ENCODE measurements at places on chromosomes 2 and 18.

DNA sequence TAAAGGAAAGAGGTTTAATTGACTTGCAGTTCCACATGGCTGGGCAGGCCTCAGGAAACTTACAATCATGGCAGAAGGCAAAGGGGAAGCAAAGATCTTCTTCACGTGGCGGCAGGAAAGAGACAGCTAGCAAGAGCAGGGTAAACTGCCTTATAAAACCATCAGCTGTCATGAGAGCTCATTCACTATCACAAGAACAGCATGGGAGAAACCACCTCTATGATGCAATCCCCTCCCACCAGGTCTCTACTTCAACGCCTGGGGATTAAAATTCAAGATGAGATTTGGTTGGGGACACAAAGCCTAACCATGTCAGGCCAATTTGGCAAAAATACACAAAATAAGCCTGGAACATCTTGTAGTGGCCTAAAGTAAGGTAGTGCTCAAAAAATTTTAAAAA, 152.6 kb downstream of the COL6A3 start:
- DNase-seq = no peak

DNA sequence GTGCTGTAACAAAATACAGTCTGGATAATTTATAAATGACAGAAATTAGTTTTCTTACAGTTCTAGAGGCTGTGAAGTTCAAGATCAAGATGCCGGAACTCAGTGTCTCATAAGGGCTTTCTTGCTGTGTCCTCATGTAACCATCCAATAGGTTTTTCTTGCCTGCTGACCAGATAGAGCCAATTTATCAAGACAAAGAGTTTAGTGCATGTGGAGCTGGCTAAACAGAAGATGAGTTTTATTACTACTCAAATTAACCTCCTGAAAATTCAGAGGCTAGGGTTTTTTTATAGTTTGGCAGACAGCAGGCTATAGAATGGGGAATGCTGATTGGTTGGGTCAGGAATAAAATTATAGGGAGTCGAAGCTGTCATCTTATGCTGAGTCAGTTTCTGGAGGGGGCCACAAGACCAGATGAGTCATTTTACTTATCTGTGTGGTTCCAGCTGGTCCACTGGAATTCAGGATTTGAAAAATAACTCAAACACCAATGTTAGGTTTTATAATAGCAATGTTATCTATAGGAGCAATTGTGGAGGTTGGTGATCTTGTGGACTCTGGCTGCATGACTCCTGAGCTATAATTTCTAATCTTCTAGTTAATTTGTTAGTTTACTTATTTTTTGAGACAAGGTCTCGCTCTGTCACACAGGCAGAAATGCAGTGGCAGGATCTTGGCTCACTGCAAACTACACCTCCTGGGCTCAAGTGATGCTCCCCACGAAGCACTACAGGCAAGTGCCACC, 3.2 kb upstream of the PDK1 start:
- DNase-seq = no peak

GRCh38 chr18:57855551-57855950, 52.4 kb upstream of the ATP8B1 start:
- DNase-seq = no peak

- DNase-seq = no peak
These were observed 9.0 kb downstream of the RNF144A start for GRCh38 chr2:6926071-6926732.

- peak; percentile 66 for DNase-seq
These were observed 383.3 kb downstream of the MTX2 start for GRCh38 chr2:176652300-176653182.

DNA sequence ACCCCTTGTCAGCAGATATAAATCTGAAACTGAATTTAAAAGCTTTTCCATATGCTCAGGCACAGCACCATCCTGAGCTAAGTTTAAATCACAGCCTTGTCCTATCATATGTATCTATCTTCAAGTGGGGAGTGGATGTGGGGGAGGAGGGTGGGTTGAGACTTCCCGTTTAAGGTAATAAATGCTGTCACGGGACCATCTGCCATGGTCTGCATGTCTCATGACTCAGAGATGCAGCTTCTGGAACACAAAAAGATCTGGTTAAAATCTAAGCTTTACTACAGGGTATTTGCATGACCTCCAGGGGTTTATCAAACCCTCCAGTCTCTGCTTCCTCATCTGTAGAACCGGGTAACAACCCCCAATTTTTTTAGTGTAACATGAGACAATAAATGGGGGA, 377.7 kb upstream of the ST6GAL2 start:
- DNase-seq = peak; percentile 64

DNA sequence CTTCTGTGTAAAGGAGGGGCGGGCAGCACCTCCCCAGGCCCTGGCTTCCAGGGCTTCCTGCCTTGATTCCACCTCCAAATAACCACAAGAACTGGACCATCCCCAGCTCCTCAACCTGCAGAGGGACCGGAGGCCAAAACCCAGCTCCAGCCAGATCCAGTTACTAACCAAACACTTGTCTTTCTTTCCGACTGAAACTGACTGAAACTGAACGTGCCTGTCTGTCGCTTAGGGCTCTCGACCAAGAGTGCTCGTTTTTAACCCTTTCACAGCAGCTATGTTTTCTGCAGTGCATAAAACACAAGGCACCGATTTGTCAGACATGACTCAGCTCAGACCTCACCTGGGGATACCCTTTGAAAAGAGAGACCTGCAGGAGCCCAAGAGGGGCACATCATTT, 249.9 kb upstream of the SIX2 start:
- DNase-seq = no peak

GRCh38 chr18:37391698-37392548, 173.7 kb downstream of the CELF4 start:
- DNase-seq = no peak

GRCh38 chr18:28045176-28045810, 131.6 kb downstream of the CDH2 start:
- DNase-seq = no peak

DNA sequence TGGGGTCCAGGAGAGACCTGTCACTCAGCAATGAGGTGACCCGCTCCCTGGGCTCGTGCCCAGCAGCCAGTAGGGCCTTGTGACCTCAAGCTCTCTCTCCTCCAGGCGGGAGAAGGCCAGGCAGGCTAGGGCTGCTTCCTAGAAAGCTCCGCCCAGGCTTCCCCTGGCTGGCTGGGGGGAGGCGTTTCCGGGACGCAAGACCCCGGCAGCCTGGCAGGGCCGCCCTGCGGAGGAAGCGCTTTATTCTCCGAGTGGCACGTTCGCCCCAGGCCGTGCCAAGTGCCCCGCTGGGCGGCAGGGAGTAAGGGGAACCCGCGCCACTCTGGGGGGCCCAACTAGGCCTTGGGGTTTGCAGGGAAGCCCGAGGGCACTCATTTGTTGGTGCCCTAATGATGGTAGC, 21.2 kb upstream of the EPAS1 start:
- DNase-seq = no peak

DNA sequence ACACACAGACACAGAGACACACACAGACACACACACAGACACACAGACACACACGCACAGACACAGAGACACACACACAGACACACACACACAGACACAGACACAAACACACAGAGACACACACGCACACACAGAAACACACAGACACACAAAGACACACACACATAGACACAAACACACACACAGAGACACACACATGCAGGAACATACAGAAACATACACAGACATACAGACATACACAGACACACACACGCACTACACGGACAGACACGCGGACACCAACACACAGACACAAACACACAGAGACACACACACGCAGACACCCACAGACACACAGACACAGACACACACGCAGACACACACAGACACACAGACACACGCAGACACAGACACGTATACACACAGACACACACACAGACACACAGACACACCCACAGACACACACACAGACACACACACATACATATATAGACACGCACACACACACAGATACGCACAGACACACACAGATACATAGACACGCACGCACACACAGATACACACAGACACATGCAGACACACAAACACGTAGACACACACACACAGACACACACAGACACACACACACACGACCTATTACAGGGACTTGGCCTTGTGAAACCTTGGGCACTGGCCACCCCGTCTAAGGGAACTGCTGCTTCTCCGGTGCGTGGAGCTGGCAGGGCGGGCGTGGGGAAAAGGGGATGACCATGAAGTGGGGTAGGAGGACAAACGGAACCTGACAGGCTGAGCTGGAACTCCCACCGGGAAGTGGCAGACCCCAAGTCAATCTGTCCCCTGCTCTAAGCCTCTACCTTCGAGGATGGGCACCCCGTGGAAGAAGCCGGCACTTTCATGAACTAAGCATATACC, 211.4 kb downstream of the TFCP2L1 start:
- DNase-seq = no peak

GRCh38 chr2:8674420-8675009, 7.3 kb upstream of the ID2 start:
- no peak for DNase-seq

DNA sequence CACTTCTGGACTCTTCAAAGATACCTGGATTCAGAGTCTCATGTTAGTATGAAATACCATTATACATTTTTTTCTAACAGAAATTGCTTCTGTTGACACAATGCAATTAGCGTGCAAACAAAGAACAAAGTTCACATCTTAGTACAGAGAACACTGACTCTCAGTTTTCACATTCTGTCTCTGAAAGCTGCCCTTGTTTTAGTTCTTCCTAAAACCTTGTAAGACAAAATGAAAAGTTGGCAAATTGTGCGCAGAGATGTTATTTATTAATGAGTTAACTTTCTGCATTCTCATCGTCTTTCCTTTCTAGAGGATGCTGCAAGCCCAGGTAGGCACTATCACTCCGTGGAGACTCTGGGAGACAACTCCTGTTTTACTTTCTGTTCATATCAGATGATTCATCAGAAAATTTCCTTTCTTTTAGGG, 377.3 kb upstream of the POU3F3 start:
- DNase-seq = no peak

Data from NCI-H2171 (cell line).